ENCODE measurements at places on chromosomes 16 and 17. TPM values are rescaled to one million over a fixed set of nuclear protein-coding genes. Genes with fewer than 3 reads are reported as not detected.

- peak; percentile 92 for DNase-seq
Observed at GRCh38 chr16:54930005-54930868, at the start of gene IRX5. IRX5 (plus strand) TSS chr16:54930865; CDS start chr16:54931199, 334 bp downstream.

- DNase-seq, result no peak
Observed at GRCh38 chr16:73996624-73997339, 299.8 kb upstream of the PSMD7 start.

DNA sequence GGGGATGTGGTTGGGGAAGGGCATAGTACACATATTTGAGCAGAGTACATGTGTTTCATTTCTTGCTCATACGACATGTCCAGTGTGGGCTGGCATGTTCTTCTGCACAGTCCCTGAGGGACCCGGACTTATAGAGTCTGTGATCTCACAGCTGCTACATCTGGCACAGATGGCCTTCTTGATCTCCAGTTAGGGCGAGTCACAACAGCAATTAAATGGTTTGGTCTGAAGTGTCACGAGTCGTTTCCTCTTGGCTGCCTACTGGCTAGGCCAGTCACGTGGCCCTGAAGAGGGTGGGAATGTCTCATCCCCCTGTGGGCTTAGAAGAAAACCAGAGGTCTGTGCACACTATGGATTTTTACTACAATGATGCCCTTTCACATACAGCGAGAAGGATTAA lies 443.6 kb downstream of the WWOX start:
- no peak for DNase-seq

- no peak for DNase-seq
Observed at GRCh38 chr17:5182597-5183409, 8.9 kb downstream of the ZNF594 start.

DNA sequence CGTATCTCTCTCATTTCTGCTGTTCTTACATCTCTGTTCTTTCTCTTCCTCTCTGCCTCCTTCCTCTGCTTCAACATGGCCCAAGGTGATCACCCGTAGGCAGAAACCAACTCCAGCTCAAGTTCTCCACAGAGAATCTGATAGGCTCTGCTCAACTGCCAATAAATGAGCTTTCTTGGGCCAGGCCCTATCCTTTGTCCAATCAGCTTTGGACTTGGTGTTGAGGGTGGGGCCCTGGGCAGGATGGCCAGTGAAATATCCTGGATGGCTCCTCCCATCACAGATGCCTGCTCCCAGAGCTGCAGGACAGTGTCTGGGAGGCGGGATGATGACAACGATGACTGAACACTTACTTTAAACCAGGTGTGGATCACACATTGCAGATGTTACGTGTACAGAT lies 17.4 kb upstream of the BRD7 start:
- DNase-seq, result no peak

- no peak for DNase-seq
Observed at GRCh38 chr17:51733166-51733565, 425.3 kb downstream of the CA10 start.

DNA sequence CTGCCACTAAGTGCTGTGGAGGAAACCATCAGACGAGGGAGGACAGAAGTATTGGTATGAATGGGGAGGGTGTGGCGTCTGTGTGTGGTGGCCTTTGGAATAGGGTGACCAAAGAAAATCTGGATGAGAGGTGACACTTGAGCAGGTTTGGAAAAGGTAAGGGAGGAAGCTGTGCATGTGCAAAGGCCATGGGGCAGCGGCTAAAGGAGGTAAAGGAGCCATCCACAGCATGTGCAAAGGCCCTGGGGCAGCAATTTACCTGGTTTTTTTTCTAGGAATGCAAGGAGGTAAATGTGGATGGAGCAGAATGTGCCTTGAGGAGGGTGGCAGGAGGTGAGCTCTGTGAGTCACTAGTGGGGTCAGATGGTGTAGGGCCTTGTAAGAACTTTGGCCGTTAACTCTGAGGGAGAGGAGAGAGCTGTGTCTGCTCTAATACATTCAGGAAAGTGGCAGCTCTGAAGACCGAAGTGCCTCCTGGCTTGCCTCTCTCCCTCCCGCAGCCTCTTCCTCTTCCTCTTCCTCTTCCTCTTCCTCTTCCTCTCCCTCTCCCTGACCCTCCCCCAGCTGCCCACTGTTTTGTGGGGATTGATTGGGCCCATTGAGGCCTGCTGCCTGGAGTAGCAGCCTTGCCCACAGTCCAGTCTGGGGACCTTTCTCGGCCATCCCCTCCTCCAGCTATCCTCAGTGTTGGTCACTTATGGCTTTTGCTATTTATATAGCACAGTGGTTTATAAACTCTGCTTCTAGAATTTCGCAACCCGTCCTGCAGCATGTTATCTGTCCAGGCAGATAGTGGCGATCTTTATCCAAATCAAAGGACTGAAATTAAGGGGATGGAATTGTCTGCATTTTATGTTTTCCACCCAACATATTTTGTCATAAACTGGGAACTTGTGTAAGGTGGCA lies 38.7 kb downstream of the CMIP start:
- no peak for DNase-seq

DNA sequence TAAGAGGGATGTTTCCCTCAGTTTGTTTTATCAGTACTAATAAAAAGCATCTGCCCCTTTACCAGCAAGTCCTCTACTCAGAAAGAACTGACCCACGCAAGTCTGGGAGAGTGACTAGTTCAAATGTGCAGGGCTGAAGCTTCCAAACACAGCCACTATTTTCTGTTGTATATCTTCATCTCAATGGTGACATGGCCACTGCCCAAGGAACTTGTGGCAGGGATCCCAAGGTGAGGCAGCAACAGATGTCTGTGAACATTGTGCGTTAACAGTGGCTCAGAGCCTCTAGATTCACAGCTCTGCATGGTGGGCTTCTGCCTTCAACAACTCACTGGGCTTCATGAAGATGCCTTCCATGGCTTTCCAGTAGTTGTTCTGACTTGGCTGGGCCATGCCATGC lies 3.7 kb upstream of the BLTP2 start:
- peak; percentile 50 for DNase-seq

DNA sequence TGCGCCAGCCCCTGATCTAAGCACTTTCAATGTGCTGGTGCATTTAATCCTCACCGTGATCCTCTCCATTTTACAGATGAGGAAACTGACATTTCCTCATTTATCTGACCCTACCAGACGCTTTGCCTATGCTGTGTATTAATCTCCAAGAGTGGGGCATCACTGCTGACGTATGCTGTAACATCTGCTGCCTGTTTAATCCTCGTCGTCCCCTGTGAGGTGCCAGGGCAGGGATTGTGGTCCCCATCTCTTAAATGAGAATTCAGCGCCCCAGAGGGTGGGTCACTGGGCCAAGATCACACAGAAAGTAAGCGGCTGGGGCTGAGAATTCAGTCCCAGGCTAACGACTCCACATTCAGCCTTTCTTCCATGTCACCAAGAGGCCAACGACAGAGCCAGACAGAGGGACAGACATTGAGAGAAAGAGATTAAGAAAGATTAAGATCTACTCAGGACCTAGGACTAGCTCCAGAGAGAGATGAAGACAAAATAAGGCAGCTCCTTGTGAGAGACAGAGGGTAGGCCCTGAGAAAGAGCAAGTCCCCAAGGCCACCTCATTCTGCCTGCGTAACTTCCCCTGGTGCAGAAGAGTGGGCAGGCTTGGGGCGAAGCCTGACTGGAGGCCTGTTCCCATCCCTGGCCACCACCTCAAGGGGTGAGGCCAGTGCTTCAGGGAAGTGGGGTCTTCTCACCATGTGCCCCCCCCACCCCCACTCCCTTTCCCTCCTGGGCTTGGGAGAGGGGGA lies 13.5 kb downstream of the CACNA1G start:
- DNase-seq, result no peak

DNA sequence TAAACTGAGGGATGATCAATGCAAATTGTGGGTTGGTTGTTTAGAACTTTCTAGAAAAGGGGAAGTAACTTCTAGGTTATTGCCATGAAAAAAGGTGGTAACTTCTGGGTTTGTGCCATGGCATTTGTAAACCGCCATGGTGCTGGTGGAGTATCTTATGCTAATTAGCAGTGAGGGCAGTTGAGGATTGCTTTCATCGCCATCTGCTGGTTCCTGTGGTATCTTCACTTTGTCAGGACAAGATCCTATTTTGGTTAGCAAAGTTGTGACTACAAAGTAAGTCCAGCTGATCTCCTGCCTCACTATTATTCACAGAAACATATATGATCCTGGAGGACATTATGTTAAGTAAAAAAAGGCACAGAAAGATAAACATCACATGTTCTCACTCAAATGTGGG lies 1332.3 kb downstream of the CDH11 start:
- DNase-seq, result no peak

DNA sequence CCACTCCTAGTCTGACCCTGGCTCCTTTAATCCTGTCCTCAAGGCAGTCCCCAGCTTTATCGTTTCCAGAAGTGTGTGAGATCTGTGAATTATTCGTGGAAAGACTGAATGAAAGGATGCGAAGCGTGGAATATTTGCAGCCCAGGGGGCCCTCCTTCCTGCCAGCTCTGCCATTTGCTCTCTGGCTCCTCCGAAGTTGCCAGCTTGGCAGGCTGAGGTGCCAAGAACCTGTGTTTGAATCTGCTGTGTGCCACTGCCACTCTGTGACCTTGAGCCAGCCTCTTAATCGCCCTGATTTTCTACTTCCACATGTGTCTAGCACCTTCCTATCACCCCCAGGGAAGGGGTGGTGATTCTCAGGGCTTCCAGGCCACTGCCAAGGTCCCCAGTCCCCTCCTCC lies 10.8 kb downstream of the TBKBP1 start:
- peak; percentile 35 for DNase-seq

GRCh38 chr17:29555840-29556239 lies 11.0 kb downstream of the ABHD15 start:
- DNase-seq, result no peak

DNA sequence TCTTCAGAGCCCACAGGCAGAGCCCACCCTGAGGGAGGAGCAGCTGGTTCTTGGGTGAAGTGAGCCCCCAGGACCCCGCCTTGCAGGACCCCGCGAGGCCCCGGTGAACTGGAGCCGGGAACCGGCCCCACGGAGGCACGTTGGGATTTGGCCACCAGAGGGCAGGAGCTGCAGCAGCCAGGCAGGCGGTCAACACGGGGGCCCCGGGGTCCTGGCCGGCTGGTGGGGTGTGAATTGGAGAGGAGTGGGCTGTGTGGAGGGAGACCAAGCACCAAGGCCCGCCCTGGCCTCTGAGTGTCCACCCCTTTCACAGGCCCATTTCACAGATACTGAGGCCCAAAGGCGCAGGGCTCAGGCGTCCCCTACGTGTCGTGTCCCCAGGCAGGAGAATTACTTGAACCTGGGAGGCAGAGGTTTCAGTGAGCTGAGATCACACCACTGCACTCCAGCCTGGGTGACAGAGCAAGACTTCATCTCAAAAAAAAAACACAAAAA lies 2.2 kb downstream of the DPEP1 start:
- no peak for DNase-seq

DNA sequence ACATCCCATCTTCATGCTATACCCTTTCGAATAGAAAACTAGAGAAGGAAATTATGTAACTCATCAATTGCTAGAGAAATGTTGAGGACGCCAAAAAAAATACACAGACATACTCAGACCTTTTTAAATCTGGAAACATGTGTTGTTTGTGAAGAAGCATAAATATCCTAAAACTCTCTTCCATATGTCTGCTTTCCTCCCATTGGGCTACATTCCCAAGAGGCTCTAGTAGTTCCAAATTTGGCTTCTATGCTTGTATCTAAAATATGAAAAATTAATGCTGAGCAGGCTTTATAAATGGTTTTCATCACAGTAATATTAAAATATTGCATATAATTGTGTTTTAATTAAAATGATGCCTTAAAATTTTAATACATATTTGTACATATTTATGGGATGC lies 297.9 kb upstream of the PSMD7 start:
- DNase-seq, result no peak

Gene CDH13
- 166 TPM for total RNA-seq

Gene NOD2
- 0.48 TPM for total RNA-seq

Gene IRF8
- 3.0 TPM for total RNA-seq

Gene CCL13
- 1.6 TPM for total RNA-seq

Gene C17orf107
- 0.51 TPM for total RNA-seq

Gene TERB1
- not detected for total RNA-seq

Gene TMC7
- 0.67 TPM for total RNA-seq
